Astrocyte (in vitro differentiated cells and primary cell): ENCODE measurements at places on chromosomes 16 and 17.

DNA sequence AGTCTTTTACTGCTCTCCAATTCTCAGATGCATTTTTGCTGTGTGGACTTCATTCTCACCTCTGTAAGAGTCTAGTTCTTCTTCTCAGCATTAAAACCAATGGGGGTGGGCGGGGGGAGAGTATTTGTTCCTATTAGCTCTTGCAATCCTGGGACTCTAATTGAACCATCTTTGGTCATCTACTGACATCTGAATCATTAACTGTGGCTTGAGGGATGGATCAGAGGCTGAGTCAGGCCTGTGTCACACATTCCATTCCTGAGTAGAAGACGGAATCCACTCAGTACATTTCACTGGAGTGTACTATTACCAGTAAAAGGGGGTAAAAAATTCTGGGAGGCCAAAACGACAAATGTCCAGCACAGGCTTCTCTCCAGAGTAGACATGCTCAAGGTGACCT lies 12.8 kb upstream of the ZNF23 start:
- DNase-seq, result peak; percentile 92

DNA sequence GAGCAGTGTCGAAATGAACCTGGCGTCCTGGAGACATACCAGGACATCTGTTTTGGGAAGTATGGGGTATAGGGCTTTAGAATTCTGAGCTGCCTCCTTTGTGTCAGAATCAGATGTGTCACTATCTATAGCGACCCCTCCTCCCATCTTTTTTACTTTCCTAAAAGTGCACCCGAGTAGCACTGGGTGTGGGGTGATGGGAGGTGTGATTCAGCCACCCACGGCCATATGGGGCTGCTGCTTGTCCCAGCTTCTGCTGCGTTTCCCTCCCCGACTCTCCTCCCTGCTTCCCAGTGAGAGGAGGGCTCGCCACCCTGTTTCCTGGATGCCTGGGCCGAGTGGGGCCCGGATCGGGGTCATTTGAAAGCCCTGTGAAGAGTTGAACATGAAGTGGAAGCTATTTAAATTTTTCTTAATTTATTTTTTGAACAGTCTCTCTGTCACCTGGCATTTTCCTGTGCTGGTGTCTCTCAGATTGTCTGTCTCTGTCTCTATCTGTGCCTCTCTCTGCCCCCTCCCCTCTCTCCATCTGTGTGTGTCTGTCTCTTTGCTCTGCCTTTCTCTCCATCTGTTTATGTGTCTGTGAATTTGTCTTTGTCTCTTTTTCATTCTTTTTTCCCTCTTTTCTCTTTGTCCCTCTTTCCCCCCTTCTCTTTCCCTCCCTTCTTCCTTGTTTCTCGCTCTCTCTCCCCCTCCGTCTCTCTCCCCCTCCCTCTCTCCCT lies 638.8 kb upstream of the EEF2KMT start:
- no peak for DNase-seq

GRCh38 chr17:76870377-76870714 lies 2.1 kb downstream of the MGAT5B start:
- no peak for DNase-seq

DNA sequence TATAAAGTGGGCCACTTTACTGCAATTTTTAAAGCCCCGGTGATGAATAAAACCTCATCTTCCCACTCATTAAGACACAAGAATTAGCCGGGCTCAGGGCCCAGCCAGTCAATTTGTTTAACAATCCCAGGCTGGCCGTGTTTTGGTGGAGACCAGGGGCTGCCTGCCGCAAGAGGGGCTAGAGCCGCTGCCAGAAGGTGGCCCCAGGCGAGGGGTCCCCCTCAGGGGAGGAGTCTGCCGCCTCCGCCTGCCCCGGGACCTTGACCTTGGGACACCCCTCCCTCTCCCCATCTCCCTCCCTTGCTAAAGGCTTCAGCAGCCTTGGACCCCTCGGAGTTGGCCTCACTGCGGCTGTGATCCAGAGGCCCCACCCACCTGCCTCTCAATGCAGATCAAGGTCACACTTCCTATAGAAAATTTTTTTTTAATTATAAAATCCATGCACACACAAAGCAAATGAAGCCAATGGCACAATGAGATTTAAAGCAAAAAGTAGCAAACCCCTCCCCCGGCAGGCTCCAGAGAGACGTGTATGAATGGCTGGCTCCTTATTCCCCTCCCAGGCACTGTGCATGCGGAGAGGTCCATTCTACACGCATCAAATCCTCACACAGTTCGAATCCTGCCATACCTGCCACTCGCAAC lies 23.0 kb upstream of the SLC38A10 start:
- no peak for DNase-seq
